Astrocyte of the hippocampus (primary cell): ENCODE measurements at places on chromosomes 5 and 9.

- DNase-seq = peak; percentile 46
These were observed 728.2 kb downstream of the BRINP1 start for GRCh38 chr9:118640836-118641560.

DNA sequence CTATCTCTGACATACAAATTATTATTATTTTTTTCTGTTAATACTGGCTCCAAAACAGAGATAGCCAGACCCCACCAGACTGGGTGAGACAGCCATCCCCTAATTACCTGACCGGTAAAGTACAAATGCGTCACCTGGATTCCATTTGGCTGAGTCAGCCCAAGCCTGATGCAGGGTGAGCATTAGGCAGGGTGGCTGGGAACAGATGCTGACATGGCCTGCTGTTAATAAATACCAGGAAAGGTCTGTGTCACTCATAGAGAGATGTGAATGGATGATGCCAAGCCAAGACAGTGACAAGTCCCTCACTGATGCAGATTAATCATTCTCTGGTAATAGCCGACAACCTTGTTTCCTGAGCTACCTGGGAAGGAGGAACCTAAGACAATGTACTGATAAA lies 183.5 kb downstream of the TRIM32 start:
- no peak for DNase-seq

GRCh38 chr9:15307523-15307841 lies 466 bp upstream of the TTC39B start:
- no peak for DNase-seq

GRCh38 chr9:98054376-98054951 lies 2.1 kb upstream of the NANS start:
- DNase-seq = no peak

DNA sequence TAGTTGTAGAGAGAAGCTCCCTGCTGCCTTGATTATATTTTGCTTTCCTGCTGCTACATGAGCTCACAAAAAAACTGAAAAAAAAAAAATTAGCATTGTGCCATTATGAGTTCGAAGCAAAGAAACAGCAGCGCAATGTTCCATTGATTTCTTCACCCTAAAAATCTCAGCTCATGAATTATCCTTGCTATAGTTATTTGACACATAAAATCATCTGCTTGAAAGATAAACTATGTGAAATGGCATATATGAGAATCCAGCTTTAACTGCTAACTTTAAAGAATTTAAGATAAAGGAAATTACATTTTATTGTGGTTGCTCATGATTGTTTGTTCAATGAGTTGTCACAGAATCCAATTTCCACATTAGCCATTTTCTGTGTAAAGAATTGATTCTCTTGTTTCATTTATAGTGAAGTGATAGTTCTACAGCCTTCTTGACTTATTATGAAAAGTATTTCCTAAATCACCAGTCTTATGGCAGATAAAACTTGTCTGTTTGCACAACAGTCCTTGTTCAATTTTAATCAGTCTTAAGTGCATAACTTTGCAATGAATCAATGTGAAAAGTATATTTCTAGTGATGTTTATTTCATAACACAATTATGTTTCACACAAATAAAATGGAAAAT lies 1275.0 kb upstream of the CDH9 start:
- no peak for DNase-seq

DNA sequence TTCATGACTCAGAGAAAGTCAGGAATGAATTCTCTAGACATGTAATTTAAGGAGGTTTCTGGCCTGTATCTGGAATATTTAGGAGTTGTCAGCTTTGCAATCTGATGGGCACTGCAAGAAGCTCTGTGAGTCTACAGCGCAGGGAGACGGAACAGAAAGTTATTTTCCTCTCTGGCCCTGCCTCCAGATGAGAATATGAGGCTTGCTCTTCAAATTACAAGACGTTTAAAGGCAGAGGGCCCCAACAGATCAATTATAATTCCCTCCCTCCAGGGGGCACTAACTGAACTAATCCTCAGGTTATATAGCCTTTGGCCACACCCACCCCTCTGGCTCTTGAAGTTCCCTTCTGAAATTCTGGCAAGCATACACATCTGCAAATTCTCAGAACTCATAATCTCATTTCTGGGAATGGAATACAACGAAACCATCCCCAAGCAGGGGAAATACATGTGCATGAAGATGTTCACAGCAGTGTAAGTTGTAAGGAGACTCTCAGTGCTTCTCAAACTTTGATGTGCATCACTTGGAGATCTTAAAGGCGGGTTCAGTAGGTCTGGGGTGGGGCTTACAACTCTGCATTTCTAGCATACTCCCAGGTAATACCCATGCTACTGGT lies 307.6 kb downstream of the CWC27 start:
- peak; percentile 23 for DNase-seq

- no peak for DNase-seq
These were observed 542.4 kb downstream of the RAB3C start for GRCh38 chr5:59125011-59125961.

DNA sequence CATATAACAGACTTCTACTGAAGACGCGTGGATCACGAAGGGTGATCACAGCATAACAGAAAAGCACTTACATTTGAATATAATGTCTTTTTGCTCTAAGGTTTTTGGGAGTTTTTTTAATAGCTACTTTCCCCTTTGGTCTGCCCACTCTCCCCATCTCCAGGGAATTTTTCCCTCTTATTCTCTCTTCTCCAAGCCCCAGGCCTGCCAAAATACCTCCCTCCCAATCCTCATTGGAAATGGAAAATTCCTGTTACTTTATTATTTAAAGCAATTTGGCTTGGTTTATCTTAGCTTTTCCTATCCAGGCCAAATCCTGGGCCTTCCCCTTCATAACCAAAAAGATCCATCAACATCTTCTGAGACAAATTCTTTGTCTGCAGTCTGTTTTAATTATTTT lies 22.3 kb upstream of the SSBP2 start:
- no peak for DNase-seq

DNA sequence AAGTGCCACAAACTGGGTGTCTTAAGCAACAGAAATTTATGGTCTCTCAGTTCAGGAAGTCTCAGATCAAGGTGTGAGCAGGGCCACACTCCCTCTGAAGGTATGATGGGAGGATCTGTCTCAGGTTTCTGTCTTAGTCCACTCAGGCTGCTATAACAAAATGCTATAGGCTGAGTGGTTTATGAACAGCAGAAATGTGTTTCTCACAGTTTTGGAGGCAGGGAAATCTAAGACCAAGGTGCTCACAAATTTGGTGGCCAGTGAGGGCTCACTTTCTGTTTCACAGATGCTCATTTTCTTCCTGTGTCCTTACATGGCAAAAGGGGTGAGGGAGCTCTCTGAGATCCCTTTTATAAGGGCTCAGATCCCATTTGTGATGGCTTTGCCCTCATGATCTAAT lies 281.4 kb downstream of the CWC27 start:
- no peak for DNase-seq

DNA sequence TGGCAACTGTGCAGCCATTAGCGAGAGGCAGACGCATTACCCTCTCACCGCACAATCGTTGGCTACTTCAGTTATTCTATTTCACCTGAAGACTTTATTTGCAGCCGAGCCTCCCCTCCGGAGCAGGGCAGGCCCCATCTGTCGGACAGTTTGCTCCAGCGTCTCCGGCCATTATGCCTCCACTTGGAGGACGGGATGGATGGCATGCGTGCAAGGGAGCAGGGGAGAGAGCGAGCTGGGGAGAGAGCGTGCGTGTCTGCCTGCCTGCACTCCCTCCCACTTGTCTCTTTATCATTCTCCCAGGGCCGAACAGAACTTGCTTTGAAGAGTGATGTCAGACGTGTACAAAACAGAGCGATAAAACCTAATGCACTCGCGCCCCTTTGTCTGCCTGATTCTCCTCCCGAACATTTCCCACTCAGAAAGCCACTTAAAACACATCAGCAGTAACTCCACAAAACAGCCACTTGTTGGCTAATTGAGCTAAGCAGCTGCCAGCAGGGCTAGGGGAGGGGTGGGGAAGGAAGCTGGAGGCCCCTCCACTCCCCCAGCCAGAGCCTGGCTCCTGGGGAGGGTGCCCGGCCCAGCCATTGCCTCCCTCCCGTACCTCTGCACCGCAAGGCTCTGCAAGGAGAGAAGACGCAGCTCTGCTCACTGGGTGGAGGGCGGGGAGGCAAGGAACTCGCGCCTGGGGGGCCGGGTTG lies 43.4 kb upstream of the FUBP3 start:
- peak; percentile 68 for DNase-seq
